ENCODE measurements at places on chromosomes 7 and 10.

DNA sequence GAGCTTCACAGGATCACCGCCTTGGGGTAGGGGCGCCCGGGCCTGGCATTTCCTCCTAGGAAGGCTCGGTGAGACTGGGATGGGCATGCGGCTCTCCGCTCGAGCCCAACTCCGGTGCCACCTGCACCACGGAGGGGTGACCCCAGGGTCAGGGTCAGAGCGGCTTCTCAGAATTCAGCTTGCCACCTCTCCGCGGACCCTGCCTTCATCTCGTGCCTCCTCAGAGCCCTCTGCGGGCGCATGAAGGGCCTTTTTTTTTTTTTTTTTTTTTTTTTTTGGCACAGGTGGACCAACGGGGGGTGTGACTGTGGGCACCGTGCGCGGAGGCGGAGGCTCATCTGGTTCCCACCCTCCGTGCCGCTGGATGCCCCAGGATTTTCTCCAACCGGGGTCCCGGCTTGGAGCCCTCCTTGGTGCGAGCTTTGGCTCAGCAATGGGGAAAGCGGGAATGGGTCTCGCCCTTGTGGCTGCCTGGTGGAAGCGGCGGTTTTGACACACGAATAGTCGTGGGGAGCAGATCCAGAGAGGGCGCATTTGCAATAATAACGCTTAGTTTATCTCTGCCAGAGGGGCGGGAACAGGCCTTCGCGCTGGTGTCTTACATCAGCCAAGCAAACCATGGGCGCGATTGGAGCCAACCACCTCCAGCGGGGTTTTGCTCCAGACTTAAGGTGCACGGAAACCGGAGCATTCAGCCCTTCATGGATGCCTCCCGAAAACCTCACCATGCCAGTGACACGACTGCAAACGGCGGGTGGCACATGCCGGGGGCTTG, 5.0 kb upstream of the TNRC18 start:
- DNase-seq: no peak

GRCh38 chr10:31615129-31615528, 296.1 kb downstream of the ZEB1 start:
- DNase-seq: no peak

- no peak for DNase-seq
Observed at GRCh38 chr10:49056356-49056755, 59.0 kb downstream of the VSTM4 start.

- DNase-seq: no peak
Observed at GRCh38 chr7:117979954-117980497, 106.8 kb upstream of the CTTNBP2 start.

DNA sequence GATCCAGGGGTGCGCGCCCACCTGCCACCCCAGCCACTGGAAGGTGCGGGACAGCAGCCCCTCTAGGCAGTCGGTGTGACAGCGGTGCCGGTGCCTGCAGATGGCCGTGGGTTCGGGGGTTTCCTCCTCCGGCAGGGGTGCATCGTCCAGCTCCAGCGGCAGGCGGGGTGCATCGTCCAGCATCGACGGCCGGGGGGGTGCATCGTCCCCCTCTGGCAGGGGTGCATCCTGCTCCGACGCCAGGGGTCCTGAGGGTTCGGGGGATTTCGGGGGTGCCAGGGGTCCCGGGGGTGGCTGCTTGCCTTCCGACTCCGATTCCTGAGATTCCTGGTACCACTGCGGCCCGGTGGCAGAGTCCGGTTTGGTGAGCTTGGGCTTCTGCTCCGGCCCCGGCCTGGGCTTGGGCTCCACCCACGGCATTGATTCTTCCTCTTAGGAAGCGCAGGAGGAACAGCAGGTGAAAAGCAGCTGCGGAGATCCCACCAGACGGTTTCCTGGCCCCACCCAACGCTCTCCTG, 90.2 kb upstream of the RAB18 start:
- no peak for DNase-seq

- DNase-seq: no peak
Observed at GRCh38 chr10:33087922-33088321, 129.9 kb upstream of the ITGB1 start.

DNA sequence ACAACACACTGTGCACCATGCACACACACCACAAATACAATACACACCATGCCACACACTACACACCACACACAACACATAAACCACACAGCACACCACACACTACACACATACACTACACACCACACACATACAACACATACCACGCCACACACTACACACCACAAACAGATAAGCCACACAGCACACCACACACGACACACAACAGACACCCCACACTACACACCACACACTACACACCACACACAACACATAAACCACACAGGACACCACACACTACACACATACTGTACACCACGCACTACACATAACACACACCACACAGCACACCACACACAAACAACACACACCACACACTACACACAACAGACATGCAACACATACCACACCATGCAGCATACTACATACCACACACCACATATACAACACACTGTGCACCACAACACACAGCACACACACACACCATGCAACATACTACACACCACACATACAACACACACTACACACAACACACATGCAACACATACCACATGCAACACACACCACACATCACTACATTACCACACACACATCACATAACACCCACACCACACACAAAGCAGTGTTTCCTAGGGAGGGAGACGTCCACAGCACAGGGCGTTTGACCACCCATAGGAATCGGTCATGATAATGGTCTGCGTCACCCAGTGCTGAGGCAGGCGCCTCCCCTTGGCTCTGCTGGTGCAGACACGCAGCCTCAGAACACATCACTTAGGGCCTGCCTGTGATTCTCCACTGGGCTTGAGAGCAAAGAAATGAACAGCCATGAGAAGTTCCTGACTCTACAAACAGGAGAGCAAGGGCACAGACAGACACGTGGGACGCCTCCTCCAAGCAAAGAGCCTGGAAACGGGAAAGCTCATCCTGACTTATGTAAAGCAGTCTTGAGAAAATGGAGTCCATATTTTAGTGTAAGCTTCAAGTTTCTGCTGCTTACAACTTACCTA, 458.3 kb downstream of the PTPRN2 start:
- DNase-seq: no peak

- DNase-seq: no peak
Observed at GRCh38 chr10:13592306-13592705, 5.5 kb downstream of the PRPF18 start.

DNA sequence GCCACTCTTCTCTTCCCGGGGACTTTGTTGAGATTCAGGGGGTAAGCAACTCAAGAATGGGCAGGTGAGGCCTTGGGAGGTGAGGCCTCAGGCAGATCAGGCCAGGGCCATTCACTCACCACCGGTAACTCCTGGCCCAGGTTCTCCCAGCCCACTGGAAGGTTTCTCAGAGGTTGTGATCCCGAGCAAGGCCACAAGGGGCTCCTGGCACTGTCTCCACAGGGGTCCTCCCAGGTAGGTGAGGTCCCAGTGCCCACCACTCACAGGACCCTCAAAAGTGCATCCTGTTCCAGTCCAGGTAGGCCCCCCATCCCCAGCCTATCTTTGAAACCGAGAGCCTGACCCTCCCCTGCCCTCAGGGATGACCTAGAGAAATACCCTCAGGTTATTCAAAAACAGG, 236.1 kb downstream of the BUB3 start:
- no peak for DNase-seq

DNA sequence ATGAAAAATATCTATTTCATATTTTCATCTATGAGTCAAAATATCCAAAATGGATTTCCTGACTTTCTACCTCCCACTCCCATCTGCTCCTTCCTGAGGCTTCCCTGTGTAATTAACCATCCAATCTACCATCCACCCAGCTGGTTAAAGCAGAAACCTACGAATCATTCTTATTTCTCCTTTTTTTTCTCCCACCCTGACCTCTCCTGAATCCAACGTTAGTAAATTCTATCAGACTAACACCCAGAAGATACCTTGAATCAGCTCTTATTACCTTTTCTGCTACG, 3.7 kb upstream of the LIPF start:
- DNase-seq: no peak

GRCh38 chr7:47317487-47317886, 264.4 kb downstream of the TNS3 start:
- no peak for DNase-seq
